ENCODE measurements at places on chromosomes 4 and X.

DNA sequence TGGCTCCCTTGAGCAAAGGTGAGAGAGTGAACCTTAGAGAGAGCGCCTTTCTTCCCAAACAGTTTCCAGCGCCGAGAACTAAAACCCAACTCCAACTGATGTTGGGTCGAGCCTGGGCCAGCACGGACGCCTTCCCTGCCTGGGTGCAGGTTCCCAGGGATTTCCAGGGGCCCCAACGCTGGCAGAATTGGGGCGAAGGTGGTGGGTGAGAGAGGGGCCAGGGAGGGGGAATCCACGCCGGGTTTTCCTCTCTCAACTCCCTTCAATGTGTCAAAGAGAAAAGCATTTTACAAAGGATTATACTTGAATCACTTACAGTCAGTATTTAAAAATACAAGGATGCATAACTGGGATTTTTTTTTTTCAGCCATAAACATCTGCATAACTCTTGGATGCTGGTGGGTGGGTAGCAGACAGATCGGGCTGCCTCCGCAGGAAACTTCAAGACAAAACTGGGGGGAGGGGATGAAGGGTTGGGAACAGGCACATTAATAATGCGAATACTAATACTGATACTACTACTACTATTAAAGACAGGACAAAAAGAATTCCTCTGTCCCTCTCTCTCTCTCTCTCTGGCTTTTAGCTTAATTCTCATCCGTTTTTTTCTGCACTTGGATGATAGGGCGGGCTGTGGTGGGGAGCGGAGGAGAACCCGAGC is 1.3 kb upstream of the ARX start:
- no peak for DNase-seq

GRCh38 chr4:55117511-55117910 is 7.9 kb downstream of the KDR start:
- DNase-seq: no peak

GRCh38 chrX:38699696-38700095 is 101.6 kb upstream of the MID1IP1 start:
- no peak for DNase-seq

GRCh38 chr4:118281611-118282442 is 71.0 kb downstream of the PRSS12 start:
- DNase-seq: no peak

GRCh38 chr4:53150631-53151488 is 215.0 kb downstream of the SCFD2 start:
- DNase-seq: no peak

Data from fibroblast of skin of left quadriceps (primary cell).